ENCODE measurements at places on chromosomes 16 and 17.

- DNase-seq: no peak
These were observed 25.5 kb downstream of the ASPA start for GRCh38 chr17:3501344-3501743.

GRCh38 chr17:55770196-55770870, 19.5 kb downstream of the PCTP start:
- no peak for DNase-seq

DNA sequence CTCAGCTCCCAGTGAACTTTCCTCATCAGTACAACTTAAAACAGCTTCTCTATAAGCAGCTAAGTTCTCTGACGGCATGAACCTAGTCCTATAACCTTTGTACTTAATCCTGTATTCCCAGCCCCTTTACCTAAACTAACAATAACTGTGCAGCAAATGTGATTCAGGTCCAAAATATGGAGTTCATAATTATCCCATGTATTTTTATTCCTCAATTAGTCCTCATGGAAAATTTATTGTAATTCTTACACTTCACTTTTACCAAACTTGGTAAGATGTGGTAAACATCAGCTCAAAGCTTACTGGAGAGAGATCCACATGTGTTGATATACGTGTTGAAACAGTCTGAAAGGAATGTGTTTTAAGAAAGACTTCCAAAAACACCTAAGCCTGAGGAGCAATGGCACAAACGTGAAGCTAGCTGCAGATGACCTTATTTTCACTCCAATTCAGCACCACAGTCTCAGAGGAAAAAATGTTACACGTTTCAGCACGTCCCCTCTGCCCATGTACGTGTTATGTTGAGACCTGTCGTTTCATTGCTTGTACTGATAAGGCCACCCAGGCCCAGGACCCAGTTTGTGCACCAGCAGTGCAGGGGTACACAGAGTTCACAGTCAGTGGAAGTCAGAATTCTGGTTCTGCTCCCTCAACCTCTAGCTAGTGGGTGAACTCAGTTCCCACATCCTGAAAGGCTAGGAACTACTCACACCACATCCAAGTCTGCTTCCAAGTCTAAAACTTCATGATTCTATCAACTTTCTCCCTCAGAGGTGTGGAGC, 7.1 kb downstream of the USP31 start:
- DNase-seq: no peak

DNA sequence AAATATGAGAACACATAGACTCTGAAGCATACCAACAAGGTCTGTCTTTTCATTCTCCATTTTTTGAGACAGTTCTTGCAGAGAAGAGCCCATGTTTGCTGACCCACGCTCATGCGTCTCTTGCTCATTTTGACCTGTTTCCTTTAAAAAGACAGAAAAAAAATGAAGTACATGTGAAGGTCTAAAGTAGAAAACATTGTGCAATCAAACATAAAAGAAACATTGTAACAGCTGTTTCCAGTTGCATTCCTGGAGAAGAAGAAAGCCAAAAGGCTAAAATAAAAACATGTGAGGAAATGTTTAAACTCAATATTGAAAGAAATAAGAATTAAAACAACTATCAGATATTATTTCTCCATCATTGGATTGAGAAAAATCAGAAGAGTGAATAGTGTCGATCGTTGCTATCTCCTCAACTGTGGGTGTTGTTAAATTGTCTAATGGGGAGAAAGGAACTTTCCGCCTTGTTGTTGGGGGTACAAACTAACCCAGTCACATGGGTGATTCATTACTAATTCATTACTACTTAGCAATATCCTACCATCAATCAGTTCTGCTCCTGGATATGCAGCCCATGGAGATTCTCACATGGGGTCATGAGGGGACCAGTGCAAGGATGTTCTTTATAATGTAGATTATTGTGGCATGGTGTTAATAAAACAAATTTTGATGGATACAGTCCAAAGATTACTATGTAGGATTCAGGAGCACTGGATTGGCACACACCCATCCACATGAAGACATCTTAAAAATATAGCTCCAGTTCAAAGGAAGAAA, 9.5 kb downstream of the ABCA9 start:
- DNase-seq: no peak

GRCh38 chr16:55471448-55472097, 7.4 kb upstream of the MMP2 start:
- no peak for DNase-seq

GRCh38 chr17:3527896-3528295, 29.7 kb downstream of the TRPV3 start:
- no peak for DNase-seq

DNA sequence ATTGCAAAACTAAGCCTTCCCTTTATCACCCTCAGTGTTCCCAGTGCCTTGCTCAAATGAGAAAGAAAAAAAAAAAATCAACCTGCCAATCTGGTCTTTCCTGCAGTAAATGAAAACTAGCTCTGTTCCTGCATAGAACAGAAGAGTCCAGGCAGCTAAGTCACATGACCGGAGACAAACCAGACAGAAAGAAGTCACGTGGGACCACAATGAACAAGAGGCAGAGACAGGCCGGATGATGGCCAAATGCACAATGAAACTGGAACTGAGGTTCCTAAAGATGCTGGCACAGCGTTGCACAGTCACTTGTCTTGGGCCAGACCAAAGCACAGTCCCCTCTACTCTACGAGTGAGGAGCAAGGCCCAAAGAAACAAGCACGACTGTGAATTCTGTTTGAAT, 172.5 kb downstream of the GRIN2A start:
- no peak for DNase-seq

Data from activated T-helper 1 cell treated with Interleukin-2 at 50 U/mL for 16 hours (primary cell).